ENCODE measurements at places on chromosomes 7 and 10. TPM values are rescaled to one million over a fixed set of nuclear protein-coding genes. Genes with fewer than 3 reads are reported as not detected.

- H3K36me3 ChIP-seq = peaks cover 55% of the 10 kb centered on the region
- DNase-seq = no peak
- no peaks in the 10 kb centered on the region for H3K27me3 ChIP-seq
- H3K27ac ChIP-seq = no peak overlapping the region
These were observed 2.8 kb downstream of the COPS6 start for GRCh38 chr7:100091411-100092181.

GRCh38 chr10:18793951-18794350 lies 134.7 kb downstream of the ARL5B start:
- H3K4me3 ChIP-seq = no peak overlapping the region
- no peaks in the 10 kb centered on the region for H3K4me1 ChIP-seq
- no peaks in the 10 kb centered on the region for H3K36me3 ChIP-seq
- H3K27ac ChIP-seq = no peak overlapping the region
- DNase-seq = no peak

GRCh38 chr10:79193694-79194382 lies 125.1 kb downstream of the ZMIZ1 start:
- DNase-seq = no peak
- H3K4me3 ChIP-seq = no peak overlapping the region
- H3K27me3 ChIP-seq = no peaks in the 10 kb centered on the region
- H3K36me3 ChIP-seq = peaks cover 72% of the 10 kb centered on the region

- H3K4me1 ChIP-seq = no peaks in the 10 kb centered on the region
- H3K36me3 ChIP-seq = no peaks in the 10 kb centered on the region
- H3K4me3 ChIP-seq = no peak overlapping the region
- H3K27me3 ChIP-seq = no peaks in the 10 kb centered on the region
- DNase-seq = no peak
These were observed 99.0 kb downstream of the KIAA1217 start for GRCh38 chr10:24307696-24308485.

DNA sequence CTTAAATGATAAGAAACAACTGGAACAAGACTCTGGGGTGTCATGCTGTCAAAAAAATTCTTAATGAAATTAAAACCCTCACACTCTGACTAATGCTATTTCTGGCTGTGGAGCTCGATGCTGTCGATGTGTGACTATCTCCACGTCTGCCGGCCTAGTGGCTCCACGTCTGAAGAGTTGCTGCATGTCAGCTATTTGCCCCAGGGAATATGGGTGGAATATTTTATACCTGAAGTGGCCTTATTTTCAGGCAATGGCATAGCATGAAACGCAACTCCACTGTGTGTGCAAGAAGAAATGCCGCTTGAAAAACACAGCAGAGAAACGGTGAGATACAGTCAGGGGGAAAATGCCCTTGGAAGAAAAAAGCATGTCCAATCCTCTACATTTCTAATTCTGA lies 50.9 kb upstream of the MGMT start:
- no peak overlapping the region for H3K4me3 ChIP-seq
- H3K4me1 ChIP-seq = no peaks in the 10 kb centered on the region

TOMM7 gene
- 217 TPM for total RNA-seq

GRCh38 chr10:52020702-52021101 lies 293.4 kb upstream of the DKK1 start:
- H3K36me3 ChIP-seq = no peaks in the 10 kb centered on the region
- no peak overlapping the region for H3K27ac ChIP-seq
- no peaks in the 10 kb centered on the region for H3K4me1 ChIP-seq
- no peaks in the 10 kb centered on the region for H3K27me3 ChIP-seq
- H3K4me3 ChIP-seq = no peak overlapping the region

NDUFA5 gene
- 55.6 TPM for total RNA-seq

MARVELD1 gene
- 8.7 TPM for total RNA-seq

- no peak for DNase-seq
- H3K4me3 ChIP-seq = no peak overlapping the region
- no peaks in the 10 kb centered on the region for H3K27me3 ChIP-seq
- no peak overlapping the region for H3K27ac ChIP-seq
These were observed 278.3 kb upstream of the SP8 start for GRCh38 chr7:21064698-21065648.

DNA sequence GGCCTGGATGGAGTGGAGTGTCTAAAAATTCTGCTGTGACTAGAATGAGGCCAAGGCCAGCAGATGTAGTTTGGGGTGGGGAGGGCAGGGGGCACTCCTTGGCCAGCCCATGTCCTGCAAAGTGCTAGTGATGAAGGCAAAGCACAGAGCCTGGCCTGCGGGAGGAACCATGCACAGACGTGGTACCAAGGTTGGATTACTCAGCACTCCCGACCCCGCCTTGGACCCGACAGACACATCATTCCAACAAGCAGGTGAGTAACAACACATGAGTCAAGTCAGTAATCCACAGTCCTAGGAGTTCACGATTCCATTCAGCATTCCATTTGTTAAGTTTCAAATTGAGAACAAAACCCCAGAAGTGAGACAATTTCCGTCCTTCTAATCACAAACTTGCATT lies 317.3 kb downstream of the TCERG1L start:
- no peak overlapping the region for H3K27ac ChIP-seq
- H3K4me3 ChIP-seq = no peak overlapping the region
- no peak for DNase-seq
- H3K36me3 ChIP-seq = no peaks in the 10 kb centered on the region
- H3K4me1 ChIP-seq = no peaks in the 10 kb centered on the region
- H3K27me3 ChIP-seq = peaks cover 11% of the 10 kb centered on the region

DNA sequence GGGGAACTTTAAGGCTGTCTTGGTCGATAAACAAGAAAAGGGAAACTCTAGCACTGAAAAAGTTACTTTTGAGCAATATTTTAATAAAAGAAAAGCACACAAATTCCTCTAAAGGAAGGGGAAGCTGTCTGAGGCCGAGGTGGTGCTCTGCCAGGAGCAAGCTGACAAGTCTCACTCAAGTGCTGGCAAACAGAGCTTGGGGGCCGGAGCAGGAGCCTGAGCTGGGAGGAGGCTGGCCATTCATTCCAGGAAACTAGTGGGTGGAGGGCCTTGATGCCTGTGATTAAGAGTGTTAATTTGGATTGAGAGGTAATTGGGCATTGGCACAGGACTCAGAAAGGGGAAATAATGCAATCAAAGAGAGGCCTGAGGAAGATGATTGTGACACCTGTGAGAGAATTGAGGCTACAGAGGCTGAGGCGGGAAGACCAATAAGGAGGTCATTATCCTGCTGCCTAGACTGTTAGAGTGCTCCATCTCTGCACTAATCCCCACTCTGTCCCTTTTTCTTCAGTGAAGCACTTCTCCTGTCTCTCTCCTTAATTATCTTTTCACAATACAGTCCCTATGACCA lies 154.9 kb upstream of the COL1A2 start:
- no peak overlapping the region for H3K27ac ChIP-seq
- H3K27me3 ChIP-seq = no peaks in the 10 kb centered on the region
- H3K4me1 ChIP-seq = no peaks in the 10 kb centered on the region
- DNase-seq = no peak
- no peaks in the 10 kb centered on the region for H3K36me3 ChIP-seq

- H3K4me1 ChIP-seq = no peaks in the 10 kb centered on the region
- no peaks in the 10 kb centered on the region for H3K27me3 ChIP-seq
- no peaks in the 10 kb centered on the region for H3K36me3 ChIP-seq
- H3K27ac ChIP-seq = no peak overlapping the region
- H3K4me3 ChIP-seq = no peak overlapping the region
These were observed 46.0 kb upstream of the HPS1 start for GRCh38 chr10:98492763-98493162.

All from esophagus squamous epithelium (tissue), 5 donors.